ENCODE measurements at places on chromosomes 11 and 22. TPM values are rescaled to one million over a fixed set of nuclear protein-coding genes. Genes with fewer than 3 reads are reported as not detected.

Gene NRXN2
- total RNA-seq: 0.85 TPM

DNA sequence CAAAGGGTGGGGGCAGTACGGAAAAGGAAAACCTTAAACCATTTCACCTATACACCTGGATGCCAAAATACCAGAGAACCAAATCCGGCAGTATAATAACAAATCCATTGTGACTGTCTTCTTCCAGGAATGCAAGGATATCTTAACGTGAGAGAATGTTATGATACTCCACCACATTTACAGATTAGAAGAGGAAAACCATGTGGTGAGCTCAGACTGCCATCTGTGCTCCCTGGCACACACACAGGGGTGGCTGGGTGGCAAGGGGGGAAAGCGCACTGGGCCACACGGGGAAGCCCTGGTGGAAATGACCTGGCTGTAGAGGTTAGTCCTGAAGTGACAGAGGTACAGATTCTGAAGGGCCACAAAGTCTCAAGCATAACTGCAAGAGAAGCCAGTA lies 9.9 kb downstream of the EIF1AD start:
- DNase-seq: no peak

GRCh38 chr11:122077459-122077858 lies 38.6 kb downstream of the BLID start:
- DNase-seq: no peak

DNA sequence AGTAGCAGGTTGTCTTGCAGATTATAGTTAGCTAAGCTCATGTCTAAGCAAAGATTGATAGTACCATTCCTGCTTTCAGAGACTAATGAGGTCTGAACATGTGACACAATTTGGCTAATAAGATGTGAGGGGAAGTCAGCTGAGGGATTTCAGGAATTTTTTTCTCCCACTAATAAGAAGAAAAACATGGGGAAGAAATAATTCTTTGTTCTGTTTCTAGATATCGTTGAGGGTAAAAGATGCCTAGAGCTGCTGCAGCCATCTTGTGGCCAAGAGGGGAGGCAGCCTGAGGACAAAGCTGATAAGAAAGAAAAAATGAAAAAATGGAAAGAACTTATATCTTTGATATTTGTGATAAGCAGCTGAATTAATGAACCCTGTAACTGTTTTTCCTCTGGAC lies 1334.4 kb downstream of the LRRC4C start:
- no peak for DNase-seq

Gene SYNGR1
- 37.9 TPM for total RNA-seq

DNA sequence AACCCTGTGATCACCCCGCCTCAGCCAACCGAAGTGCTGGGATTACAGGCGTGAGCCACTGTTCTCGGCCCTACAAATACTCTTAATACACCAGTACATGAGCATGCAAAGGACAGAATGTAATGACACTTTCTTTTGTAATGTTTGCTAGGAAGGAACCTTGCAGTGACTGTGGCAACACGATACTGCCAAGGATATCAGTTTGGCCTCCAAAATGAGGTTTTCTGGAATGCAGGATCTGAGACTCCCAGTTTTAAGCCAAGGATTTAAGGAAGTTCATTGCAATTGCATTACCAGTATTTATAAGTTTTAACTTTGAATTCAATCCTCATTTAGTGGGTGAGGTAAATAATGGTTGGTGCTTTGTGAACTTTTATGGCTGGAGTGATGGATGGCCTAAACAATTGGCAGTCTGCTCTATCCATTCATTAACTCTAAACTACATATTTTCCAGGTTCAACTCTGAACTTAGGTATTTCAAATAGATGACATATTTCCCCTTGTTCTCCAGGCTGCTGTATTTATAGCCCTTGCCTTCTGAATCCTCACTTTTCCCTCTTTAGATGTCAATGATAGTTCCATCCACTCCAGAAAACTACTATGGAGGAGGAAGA lies 330.3 kb downstream of the C11orf87 start:
- no peak for DNase-seq

GRCh38 chr11:14541192-14541947 lies 21.2 kb upstream of the PSMA1 start:
- DNase-seq: no peak

Gene OR4C12
- total RNA-seq: not detected

Gene CBLIF
- not detected for total RNA-seq

DNA sequence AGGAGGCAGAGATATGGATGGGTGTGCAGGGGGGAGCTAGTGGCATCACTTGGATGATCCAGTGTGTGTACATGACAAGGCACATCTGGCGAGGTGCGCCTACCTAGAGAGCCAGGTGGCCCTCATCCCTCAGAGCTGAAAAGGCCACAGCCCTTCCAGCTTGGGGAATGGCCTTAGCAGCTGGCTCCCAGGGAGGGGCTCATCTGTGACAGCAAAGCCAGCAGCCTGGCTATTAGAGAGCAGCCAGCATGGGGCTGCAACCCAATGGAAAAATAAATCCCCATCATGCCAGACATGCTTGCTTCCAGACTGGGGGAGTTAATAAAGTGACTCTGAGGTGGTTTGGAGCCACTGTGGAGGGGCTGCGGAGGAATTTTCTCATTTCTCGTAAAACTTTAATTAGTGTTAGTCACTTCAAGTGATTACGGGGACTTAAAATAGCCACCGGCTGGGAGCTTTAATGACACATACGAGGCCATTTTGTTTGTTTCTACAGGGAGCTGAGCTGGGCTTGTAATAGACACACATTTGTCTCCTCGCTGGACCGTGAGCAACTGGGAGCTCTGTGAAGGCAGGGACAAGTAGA lies 111.2 kb upstream of the ALX4 start:
- no peak for DNase-seq

Gene TMEM121B
- total RNA-seq: 2.3 TPM

DNA sequence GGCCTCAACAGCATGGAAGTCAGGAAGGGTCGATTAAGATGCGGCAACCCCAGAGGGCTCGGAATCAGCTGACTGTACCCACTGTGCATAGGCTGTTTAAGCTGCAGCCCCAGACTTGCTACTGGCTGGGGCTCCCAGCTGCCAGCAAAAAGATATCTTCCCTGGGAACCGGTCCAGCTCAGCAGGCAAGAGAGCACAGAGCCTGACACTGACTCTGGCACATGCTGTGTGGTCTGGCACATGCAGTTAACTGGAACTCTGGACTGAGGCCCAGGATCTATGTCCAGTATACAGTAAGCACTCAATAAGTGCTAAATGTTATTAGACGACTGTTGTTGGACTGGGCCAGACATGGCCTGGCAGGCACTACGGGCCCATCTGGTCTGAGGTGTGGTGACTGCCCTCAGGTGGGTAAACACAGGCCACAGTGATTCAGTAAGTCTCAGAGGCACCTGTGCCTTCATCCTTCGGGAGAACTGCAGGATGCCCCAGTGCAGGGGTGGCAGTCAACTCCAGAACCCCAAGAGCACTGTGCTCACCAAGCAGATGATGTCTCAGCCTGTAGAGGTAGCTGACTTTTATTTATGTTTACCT lies 87.6 kb downstream of the LARGE1 start:
- DNase-seq: no peak

GRCh38 chr22:46056546-46057245 lies 79.7 kb upstream of the WNT7B start:
- no peak for DNase-seq

DNA sequence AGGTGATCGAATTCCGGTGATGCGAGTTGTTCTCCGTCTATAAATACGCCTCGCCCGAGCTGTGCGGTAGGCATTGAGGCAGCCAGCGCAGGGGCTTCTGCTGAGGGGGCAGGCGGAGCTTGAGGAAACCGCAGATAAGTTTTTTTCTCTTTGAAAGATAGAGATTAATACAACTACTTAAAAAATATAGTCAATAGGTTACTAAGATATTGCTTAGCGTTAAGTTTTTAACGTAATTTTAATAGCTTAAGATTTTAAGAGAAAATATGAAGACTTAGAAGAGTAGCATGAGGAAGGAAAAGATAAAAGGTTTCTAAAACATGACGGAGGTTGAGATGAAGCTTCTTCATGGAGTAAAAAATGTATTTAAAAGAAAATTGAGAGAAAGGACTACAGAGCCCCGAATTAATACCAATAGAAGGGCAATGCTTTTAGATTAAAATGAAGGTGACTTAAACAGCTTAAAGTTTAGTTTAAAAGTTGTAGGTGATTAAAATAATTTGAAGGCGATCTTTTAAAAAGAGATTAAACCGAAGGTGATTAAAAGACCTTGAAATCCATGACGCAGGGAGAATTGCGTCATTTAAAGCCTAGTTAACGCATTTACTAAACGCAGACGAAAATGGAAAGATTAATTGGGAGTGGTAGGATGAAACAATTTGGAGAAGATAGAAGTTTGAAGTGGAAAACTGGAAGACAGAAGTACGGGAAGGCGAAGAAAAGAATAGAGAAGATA lies at the start of gene MALAT1:
Gene MALAT1, plus strand, starts transcription at position 69 of the 736 bp plus-strand sequence.
- peak; percentile 78 for DNase-seq

- DNase-seq: no peak
These were observed 12.8 kb downstream of the SHANK2 start for GRCh38 chr11:71239581-71239980.

DNA sequence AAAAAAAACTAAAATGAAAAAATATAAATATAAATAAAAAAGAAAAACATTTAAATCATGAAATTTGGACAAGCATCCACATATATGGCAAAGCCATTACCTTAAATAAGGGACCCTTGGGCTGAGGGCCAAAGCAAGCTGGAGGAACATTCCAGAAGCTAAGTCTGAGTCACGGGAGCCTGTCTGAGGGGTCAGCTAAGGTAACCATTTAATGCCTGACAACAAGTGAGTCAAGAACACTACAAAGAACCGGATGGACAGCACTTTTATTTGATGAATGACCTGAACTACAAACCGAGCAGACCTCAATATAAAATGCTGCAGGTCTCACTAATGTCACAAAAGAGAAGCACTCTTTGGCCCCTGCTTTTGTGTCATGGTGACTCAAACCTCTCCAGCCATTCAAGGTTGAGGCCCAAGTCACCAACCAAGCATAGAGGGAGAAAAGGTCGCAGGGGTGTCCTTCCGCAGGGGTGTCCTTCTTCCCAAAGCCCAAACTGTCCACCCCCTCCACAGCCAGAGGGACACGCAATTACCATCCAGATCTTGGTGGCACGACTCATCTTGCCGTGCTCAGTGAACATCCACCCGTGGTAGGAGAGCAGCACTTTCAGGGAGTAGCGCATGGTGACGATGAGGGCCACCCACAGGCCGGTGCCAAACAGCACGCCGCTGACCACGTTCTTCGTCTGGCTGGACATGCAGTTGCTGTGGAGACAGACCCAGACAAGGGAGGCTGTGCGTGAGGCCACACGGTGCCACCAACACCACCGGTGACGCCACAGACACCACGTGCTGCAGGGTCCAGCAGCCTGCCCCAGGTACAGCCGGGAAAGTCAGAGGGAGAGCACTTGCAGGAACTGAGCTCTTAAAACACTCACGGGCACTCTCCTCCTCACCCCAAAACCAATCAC lies 34.5 kb downstream of the CPT1A start:
- no peak for DNase-seq

- no peak for DNase-seq
These were observed 5.0 kb downstream of the CABP7 start for GRCh38 chr22:29724843-29725242.

Gene OR51I1
- total RNA-seq: not detected

DNA sequence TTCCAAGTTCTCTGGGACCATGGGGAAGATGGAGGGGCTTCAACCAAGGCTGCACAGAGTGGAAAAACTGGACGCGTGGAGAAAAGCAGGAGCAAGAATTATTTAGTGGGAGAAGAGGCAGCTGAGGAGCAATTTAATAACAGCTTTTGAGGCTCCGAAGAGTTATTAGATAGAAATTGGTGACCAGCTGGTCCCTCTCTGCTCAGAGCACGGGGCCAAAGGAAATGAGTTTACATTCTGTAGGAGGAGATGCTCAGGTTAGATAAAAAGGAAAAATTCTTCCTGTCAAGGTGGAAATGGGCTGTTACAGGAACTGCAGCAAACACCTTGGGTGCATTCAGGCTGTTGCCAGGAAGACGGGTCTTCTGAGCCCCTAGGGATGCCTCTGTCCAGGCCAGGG lies 47.0 kb upstream of the GALNT18 start:
- no peak for DNase-seq

Gene CCDC157
- 4.7 TPM for total RNA-seq
